Colonic mucosa (tissue), 4 donors: ENCODE measurements at places on chromosomes 4 and X. TPM values are rescaled to one million over a fixed set of nuclear protein-coding genes. Genes with fewer than 3 reads are reported as not detected.

The SH3D19 gene
- 104 TPM for total RNA-seq

The PABPC5 gene
- 0.64 TPM for total RNA-seq

The TENM3 gene
- 0.32 TPM for total RNA-seq

The PRDM5 gene
- 9.3 TPM for total RNA-seq

DNA sequence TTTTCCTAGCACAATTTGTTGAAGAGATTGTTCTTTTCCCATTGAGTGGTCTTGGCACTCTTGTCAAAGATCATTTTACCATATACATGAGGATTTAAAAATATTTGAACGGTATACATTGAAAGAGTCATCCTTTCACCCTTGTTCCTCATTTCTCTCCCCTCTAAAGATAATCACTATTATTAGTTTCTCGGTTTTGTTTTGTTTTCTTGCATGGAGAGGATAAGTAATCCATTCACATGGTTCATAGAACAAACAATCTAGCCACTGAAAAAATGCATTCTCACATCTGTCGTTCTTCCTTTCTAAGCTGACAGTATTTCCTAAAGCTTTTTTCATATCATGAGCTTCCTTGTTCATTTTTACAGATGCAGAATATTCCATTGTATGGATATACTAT, 39.2 kb upstream of the MSMO1 start:
- no peaks in the 10 kb centered on the region for H3K36me3 ChIP-seq
- H3K4me3 ChIP-seq: no peak overlapping the region
- no peaks in the 10 kb centered on the region for H3K27me3 ChIP-seq
- no peak overlapping the region for H3K27ac ChIP-seq
- no peak for DNase-seq

DNA sequence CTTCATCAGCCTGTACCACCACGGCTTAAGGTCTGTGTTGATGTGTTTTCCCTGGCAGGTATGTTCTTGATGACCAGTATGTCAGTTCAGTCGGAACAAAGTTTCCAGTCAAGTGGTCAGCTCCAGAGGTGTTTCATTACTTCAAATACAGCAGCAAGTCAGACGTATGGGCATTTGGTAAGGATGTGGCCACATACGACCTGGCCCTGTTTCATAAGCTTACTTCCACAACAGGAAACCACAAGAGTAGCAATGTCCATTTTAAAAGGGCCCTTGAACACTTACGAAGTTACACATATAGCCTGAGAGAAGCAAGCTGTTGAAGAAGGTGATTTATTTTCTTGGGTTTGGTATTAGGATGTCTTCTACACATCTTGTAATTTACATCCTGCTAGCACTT, 46.1 kb downstream of the BMX start:
- no peak overlapping the region for H3K4me3 ChIP-seq
- H3K4me1 ChIP-seq: no peaks in the 10 kb centered on the region
- H3K27me3 ChIP-seq: no peaks in the 10 kb centered on the region
- no peak overlapping the region for H3K27ac ChIP-seq
- no peaks in the 10 kb centered on the region for H3K36me3 ChIP-seq

DNA sequence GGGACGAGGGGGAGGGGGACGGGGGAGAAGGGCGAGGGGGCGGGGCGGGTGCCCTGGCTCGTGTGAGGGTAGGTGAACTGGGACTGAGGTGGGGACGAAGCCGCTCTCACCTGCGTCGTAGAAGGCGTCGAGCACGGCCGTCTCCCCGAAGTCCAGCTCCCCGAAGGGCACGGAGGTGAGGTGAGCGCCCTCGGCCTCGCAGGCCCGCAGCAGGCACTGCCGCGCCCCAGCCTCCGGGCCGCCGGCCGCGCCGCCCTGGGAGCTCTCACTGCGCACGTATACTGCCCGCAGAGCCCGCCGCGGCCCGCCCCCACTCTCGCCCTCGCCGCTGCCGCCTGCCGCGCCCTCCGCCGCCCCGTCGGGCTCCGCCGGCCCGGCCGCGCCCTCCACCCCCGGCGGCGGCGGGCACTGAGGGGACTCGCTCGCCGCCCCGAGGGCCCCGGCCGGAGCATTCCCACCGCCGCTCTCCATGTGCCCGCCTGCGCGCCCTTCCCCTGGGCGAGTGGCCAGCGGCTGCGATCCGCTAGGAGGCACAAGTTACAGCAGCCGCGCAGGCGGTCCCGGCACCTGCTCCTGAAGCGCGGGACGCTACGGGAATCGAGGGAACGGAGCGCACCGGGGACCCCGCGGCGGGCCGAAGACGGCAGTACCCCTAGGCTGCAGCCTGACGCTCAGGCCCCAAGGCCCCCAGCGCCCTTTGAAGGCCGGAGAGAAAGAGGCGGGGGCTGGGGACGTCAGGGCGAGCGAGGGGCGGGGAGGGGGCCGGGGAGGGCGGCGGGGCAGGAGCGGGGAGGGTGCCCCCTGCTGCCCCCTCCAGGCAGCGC, at the start of gene MAP3K15:
Gene MAP3K15, minus strand, starts transcription at position 718 of the 824 bp plus-strand sequence. Its CDS starts 247 bp downstream, at position 471.
- no peak within 1 kb of the TSS for H3K27ac ChIP-seq
- peak within 1 kb of the TSS; percentile 29 for H3K4me3 ChIP-seq
- H3K4me1 ChIP-seq: no peaks in the 10 kb centered on the region
- H3K27me3 ChIP-seq: peaks cover 8% of the 10 kb centered on the region

DNA sequence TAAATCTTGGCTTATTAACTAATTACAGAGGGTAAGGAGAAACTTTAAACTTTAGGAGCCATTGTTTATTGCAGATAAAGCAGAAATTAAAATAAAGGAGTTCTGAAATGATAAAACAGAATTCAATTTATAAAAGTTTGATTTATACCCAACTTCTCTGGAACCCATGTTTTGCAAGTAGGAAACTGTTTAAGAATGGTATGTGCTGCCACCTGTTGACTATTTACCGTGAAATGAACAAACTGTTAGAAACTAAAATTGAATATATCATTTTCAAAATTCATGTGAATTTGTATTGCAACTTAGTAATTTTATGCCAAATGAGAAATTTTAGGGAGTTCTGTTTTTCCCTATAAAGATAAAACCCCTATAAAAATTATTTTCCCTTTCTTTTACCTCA, 11.0 kb upstream of the TBC1D8B start:
- H3K27ac ChIP-seq: no peak overlapping the region
- H3K27me3 ChIP-seq: no peaks in the 10 kb centered on the region
- H3K4me1 ChIP-seq: no peaks in the 10 kb centered on the region
- DNase-seq: no peak
- H3K36me3 ChIP-seq: no peaks in the 10 kb centered on the region

DNA sequence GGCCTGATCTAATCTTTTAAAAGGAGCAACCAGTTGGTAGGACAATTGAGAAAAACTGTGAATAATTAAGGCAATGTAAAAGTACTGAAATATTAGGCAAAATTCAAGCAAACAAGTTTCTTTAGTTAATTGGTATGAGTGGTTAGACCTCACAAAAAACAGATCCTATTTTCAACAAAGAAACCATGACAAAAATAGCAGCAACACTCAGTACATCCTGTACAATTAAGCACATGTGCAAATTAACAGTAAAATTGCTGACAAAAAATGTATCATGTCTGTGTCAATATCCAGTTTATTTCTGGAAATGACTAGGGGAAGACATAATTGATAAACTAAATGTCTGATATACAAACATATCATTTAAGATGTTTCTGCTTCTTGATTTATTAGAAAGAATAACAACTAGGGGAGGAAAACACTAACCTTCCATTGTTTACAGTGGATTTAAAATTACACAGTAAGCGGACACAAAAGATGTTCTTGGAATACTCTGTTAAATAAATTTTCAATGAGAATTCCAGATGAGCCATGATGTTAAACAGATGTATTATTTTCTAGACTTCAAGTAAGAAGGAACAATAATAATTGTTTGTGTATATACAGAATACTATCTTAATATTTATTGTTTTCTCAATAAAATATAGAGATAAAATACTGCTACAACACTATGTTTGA, 638.9 kb downstream of the SPRY1 start:
- no peak for DNase-seq
- H3K27me3 ChIP-seq: no peaks in the 10 kb centered on the region
- H3K4me1 ChIP-seq: no peaks in the 10 kb centered on the region
- no peak overlapping the region for H3K4me3 ChIP-seq
- H3K27ac ChIP-seq: no peak overlapping the region
- H3K36me3 ChIP-seq: no peaks in the 10 kb centered on the region

GRCh38 chr4:140156529-140157171, 2.7 kb upstream of the MAML3 start:
- no peak for DNase-seq
- H3K4me3 ChIP-seq: no peak overlapping the region
- H3K4me1 ChIP-seq: no peaks in the 10 kb centered on the region
- no peak overlapping the region for H3K27ac ChIP-seq
- H3K36me3 ChIP-seq: no peaks in the 10 kb centered on the region

GRCh38 chr4:173119818-173120217, 48.8 kb upstream of the GALNT7 start:
- no peaks in the 10 kb centered on the region for H3K4me1 ChIP-seq
- H3K27ac ChIP-seq: no peak overlapping the region
- no peaks in the 10 kb centered on the region for H3K27me3 ChIP-seq
- DNase-seq: no peak

DNA sequence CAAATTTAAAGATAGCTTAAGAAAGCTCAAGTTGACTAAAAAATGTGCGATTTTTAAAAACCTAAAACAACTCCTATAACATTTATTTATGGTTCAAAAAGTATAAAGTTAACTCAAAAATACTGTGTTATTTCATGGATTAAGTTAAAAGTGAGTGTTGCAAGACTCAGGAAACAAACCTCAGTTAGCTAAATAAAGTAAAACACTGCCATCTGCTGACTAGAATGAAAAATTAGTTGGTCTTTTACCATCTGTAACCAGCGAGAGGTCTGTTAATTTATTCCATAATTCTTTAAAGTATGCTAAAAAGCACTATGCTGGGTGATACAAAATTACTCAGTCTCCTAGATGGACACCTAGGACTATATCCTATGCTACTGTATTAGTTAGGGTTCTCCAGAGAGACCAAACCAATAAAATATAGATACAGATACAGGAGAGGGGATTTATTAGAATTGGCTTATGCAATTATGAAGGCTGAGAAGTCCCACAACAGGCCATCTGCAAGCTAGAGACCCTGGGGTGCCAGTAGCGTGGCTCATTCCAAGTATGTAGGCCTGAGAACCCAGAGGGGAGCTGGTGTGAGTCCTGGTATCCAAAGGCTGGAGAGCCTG, 4.9 kb upstream of the WDFY3 start:
- H3K4me3 ChIP-seq: no peak overlapping the region
- no peaks in the 10 kb centered on the region for H3K27me3 ChIP-seq
- no peaks in the 10 kb centered on the region for H3K4me1 ChIP-seq

DNA sequence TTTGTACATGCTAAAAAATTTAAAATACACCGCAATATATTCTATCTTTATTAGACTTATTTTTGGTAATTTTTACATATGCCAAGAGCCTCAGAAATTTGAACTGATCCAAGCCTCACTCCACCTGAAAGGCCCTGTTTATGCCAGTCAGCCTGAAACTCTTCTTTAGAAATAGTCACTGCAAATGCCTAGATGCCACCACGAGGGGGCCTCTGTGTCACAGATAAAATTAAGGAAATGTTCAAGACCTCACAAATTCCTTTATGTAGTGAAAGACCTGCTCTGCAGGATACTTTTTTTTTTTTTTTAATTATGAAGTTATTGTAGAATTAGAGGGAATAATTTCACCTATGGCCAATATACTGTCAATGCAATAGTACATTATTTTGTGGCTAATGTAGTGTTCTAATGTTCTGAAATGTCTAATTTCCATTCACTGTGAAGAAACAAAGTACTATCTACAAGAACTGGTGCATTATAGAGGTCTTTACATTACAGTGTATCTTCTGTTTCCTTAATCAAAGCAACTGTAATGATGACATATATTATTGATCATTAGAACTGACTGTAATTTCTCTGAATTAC, 69.8 kb downstream of the DTHD1 start:
- DNase-seq: peak; percentile 65
- no peak overlapping the region for H3K4me3 ChIP-seq
- H3K27ac ChIP-seq: no peak overlapping the region
- no peaks in the 10 kb centered on the region for H3K36me3 ChIP-seq
- no peaks in the 10 kb centered on the region for H3K4me1 ChIP-seq

DNA sequence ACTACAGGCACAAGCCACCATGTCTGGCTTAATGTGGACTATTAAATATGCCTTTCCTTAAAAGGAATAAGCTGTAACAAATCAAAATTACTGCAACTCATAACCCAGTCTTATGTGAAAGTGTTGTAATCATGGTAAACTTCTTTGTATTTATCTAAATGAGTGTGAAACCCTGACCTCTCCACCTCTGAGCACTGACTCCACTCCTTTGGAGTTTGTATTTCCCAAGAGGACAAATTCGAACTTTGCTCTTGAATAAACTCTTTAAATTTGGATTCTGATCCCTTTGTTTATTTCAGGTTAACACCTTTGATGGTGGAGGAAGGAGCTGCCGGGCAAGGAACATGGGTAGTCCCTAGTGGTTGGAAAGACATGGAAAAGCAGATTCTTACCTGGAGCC, 48.3 kb upstream of the FAM9A start:
- no peak for DNase-seq
- no peaks in the 10 kb centered on the region for H3K4me1 ChIP-seq
- no peak overlapping the region for H3K4me3 ChIP-seq
- H3K36me3 ChIP-seq: no peaks in the 10 kb centered on the region
- no peak overlapping the region for H3K27ac ChIP-seq

- H3K4me1 ChIP-seq: no peaks in the 10 kb centered on the region
- DNase-seq: no peak
- H3K4me3 ChIP-seq: no peak overlapping the region
These were observed 118.1 kb upstream of the TLR3 start for GRCh38 chr4:185950891-185951290.

DNA sequence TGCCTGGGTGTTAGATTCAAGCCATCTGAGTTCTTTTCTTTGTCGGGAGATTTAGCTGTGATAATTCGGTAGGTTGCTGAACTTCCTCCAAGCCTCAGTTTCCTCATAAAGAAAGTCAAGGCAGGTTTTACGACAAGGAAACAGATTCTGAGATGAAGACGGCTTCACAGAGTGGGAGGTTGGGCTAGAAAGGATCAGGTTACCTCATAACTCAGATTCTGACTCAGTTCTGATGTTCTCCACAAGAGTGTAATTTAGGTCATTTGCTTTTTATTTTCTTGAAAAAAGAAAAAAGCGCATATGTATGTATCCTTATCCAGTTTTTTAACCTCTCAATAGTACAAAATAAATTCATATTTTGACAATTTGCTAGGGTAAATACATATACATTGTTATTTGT, 47.2 kb upstream of the ELOVL6 start:
- H3K27ac ChIP-seq: no peak overlapping the region
- no peaks in the 10 kb centered on the region for H3K36me3 ChIP-seq
- no peaks in the 10 kb centered on the region for H3K4me1 ChIP-seq
